GOT3 (cell line): ENCODE measurements at places on chromosomes 7 and 10.

DNA sequence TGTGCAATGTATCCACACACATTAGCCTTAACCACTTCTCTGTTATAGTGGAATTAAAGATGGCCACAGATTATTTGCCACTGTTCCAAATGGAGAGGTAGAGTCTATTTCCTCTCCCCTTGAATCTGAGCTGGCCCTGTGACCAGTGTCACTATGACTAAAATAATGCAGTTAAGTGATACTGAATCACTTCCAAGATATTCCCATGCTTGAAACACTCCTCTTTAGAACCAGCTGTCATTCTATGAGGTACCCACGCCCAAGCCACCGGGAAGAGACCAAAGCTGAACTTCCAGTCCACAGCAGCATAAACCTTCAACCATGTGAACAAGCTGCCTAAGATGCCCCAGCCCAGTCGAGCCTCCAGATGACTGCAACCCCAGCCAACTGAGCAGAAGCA lies 2.1 kb upstream of the DHX32 start:
- no peak for DNase-seq

GRCh38 chr7:142739923-142740492 lies 9.3 kb upstream of the PRSS1 start:
- DNase-seq = no peak

DNA sequence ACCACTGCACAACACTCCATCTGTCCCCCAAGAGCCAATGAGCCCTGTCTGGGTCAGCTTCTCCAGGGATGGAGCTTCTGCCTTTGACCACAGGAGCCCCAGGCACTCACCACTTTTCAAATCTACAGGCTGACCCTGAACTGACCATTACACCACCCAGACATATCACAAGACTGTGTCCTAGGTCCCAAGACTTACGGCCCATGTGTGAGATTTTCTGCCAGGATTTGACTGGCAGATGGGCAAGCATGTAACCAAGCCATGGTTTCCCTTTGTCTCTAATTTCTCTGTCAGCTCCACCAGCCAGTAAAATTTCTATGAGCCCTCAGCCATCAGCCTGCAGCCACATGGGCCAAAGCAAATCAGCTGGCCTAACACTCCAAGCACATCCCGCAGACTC lies 92.5 kb downstream of the SH3PXD2A start:
- no peak for DNase-seq

DNA sequence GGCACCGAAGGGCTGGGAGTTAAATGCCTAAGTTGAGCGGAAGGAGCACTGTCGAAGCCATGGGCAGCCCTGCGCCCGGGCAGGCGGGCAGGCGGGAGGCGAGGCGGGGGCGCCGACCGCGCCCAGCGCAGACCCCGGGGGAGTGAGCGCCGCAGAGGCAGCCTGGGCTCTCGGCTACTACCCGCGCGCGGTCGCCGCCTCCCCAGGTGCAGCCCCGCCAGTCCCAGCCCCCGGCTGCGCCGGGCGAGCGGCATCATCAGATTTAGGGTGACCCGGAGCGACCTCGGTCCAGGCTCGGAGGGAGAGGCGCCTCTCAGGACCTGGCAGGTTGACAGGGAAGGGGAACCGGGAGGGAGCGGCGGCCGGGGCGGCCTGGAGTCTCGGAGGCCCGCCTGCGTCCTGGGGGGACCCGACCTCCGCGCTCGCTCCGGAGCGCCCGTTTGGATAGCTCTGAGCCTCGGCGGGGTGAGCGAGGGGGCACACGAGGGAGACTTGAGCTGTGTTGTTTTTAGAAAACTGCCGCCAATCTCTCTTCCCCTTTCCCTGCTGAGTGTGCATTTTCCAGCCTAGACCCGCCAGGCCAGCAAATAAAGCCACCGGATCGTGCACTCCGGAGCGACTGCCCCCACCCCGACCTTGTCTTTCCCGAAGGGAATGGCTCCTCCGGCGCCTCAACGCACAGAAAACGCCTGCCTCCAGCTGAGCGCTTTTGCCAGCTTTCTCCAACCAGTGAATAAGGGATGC lies 2.3 kb upstream of the NRP1 start:
- no peak for DNase-seq

DNA sequence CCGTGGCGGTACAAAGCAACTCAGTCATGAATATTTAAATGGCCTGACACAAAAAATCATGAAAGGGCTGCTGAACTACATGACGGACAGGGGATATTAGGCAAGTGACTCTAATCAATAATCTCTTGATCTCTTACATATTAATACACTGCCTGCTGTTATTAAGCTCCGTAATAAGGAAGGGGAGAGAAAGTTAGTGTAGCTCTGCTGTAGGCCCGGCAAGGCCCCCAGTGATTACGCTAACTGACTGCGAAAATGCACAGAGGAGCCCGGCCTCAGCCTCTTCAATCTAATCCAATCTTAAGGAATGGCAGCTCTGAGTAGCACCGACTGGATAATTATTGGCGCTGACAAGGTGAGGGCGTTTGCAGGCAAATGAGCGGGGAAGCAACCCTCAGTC lies 583.5 kb upstream of the MKI67 start:
- DNase-seq = no peak

- DNase-seq = no peak
Measured at GRCh38 chr10:29273478-29273877, 15.4 kb upstream of the LYZL1 start.
